ENCODE measurements at places on chromosomes 1 and 21.

GRCh38 chr1:66605419-66605997, 71.6 kb downstream of the SGIP1 start:
- no peak for DNase-seq

- DNase-seq, result no peak
These were observed 12.8 kb upstream of the RGS2 start for GRCh38 chr1:192795916-192796618.

DNA sequence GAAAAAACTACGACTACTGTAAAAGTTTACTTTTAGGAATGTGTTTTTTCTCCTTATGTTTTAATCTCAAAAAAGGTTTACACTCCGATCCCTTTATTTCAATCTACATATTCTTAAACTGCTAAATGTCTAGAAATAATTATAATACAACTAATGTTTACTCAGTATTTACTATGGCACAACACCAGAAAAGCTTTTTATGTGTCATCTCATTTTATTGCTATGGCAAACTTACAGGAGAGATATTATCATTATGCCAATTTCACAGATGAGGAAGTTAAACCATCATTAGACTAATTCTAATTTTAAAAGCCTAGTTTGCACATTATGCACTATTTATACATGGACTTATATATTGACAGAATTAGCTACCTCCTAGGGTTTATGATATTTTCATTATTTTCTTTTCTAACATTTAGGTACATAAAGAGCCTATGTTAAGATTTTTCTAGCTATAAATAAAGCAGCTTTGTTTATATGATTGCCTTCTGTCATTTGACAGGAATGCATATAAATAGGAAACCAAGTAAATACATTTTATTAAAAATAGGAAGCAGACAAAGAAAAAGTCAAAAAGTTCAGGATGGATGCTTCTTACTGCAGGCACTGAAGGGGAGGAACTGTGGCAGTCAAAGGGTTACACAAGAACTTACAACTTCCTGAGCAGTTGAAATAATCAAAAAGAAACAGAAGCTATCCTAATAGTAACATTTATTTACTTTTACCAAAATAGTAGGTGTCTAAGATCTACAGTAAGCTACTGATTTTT, 442.4 kb downstream of the LTN1 start:
- no peak for DNase-seq

- no peak for DNase-seq
These were observed 723.1 kb upstream of the B3GALT2 start for GRCh38 chr1:193909406-193910082.

GRCh38 chr1:80994934-80995333, 805.8 kb upstream of the ADGRL2 start:
- DNase-seq, result no peak

DNA sequence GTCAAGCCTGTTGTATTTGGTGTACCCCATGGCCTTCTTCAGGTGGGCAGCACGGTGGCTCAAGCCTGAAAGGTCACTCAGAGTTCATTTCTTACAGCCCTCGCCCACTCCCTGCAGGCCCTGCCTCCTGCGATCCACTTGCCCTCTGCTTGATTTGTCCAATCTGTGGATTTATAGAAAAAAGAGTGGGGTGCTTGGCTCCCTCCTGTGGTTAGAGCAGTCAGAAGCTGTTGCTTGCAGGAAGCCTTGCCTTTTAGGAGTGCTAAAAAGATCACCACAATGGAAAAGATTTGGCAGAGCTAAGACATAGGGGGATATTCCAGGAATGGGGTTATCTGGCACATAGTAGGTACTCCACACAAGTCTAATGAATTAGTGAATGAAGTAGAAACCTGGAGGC, 108.0 kb upstream of the TRABD2B start:
- DNase-seq, result no peak

All from activated CD4-positive, CD25-positive, alpha-beta regulatory T cell (primary cell).